ENCODE measurements at places on chromosomes 3 and 15.

- DNase-seq, result peak; percentile 24
These were observed 27.8 kb upstream of the RPL32 start for GRCh38 chr3:12869035-12869621.

- no peak for DNase-seq
These were observed 174.2 kb downstream of the FEZF2 start for GRCh38 chr3:62199126-62199525.

- no peak for DNase-seq
These were observed 13.2 kb downstream of the ABCC5 start for GRCh38 chr3:184004476-184004875.

GRCh38 chr15:31338879-31339557 is 12.4 kb downstream of the KLF13 start:
- DNase-seq, result no peak

- DNase-seq, result no peak
These were observed 11.3 kb upstream of the STRA6 start for GRCh38 chr15:74213858-74214284.

DNA sequence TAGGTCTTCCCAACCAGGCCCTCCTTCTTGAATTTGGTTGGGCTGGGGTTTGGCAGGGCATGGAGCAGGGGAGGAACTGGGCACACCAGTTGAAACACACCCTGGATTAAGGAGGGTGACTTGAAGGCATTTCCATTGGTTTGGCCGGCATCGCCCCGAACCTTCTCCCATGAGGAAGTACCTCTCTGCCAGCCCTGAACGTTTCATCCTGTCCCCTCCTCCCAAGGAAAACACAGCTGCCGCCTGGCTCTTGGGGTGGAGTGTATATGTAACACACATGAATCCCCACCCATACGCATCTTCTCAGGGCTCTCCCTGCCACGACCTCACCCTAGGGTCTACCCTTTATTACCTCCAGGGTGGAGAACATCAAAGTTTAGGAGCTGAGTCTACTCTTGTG is 14.6 kb downstream of the UBAP1L start:
- DNase-seq, result no peak

DNA sequence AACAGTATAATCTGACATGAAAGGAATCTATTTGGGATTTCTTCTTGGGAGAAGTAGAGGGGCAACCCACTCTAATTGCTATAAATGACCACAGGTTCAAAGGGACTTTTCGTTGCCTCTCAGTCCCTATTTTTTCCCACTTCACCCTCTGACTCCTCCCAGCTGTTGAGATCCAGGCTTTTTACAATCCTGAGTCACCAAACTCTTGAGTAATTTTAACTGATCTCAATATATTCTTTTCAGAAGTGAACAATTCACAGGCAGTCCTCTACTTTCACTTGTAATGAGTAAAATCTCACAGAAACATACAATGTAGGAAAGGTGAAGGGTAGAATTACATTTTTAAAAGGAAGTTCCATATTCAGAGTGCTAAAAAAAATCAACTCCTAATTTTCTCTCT is 44.6 kb downstream of the EIF4E3 start:
- DNase-seq, result no peak

- DNase-seq, result no peak
These were observed 280.3 kb downstream of the XXYLT1 start for GRCh38 chr3:194990454-194991337.

DNA sequence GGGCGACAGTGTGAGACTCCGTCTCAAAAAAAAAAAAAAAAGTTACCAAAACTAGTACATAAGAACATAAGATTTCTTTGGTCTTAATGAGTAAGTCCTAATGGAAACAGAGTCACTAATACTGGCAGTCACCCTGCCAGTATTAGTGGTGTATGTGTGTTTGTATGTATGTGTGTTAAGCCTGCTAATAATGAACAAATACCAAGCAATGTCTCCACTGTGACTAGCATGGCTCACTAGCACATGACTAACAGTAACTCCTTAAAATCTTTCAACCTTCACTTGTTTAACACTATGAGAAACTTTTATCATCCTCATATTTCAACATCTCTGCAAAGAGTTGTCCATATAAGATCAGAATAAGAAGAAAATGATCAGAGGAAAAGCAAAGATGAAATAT is 231.0 kb upstream of the ATP11B start:
- no peak for DNase-seq

DNA sequence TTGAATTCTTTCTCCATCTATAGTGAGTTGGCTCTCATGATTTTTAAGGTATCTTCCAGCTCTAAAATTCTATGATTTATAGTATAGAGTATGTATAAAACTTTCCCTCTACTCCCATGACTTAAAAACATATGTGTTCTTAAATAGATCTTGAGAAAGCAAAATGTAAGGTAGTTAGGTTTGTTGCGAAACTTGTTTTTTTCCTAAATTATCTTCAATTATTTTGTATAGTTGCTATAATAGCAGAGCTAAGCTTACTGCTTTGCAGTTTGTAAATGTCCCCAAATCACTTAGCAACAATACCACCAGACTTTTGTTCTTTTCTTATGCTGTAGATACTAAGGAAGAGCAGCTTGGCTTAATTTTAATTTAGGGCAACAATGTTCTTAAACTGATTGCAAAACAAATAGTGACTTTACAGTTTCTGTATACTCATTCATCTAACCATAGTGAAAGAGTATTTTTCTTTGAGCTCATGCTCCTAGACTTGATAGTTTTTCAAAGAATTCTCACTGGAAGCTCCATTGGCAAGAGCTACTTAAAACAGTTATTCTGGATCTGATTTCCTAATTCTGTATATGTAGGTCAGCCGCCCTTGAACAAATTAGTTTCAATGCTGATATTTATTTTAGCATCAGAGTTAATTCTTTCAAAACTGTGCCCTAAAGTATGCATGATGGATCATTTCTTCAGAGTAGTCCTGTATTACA is 61.2 kb downstream of the LYSMD4 start:
- no peak for DNase-seq

- DNase-seq, result no peak
These were observed 74.7 kb upstream of the MB21D2 start for GRCh38 chr3:192992361-192992760.

- no peak for DNase-seq
These were observed 541.2 kb downstream of the RBMS3 start for GRCh38 chr3:29822071-29822470.

- no peak for DNase-seq
These were observed 298.9 kb upstream of the NR2F2 start for GRCh38 chr15:96031426-96032110.

GRCh38 chr3:151635905-151636304 is 97.8 kb upstream of the AADACL2 start:
- DNase-seq, result no peak

- DNase-seq, result no peak
These were observed 793 bp downstream of the SLC30A4 start for GRCh38 chr15:45521596-45522327.

DNA sequence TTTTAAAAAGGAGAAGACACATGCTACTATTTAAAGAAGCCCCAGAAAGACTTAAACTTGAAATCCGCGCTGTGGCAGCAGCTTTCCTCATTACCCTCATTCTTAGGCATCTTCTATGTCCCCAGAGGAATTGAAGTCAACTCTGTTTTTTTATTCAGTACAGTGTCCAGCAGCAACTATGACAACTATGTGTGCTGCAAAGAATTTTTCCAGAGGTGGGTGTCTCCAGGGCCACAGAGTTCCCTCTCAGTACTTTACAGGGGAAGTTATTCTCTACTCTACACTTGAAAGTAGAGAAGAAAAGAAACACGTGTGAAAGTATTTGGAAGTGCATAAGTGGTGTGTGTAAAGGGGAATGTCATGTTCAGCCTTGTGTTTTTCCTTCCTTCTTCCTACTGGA is 32.0 kb downstream of the GATM start:
- DNase-seq, result no peak

GRCh38 chr3:79517766-79518413 is 249.9 kb downstream of the ROBO1 start:
- DNase-seq, result no peak

GRCh38 chr15:66881173-66881905 is 179.3 kb downstream of the SMAD6 start:
- no peak for DNase-seq

DNA sequence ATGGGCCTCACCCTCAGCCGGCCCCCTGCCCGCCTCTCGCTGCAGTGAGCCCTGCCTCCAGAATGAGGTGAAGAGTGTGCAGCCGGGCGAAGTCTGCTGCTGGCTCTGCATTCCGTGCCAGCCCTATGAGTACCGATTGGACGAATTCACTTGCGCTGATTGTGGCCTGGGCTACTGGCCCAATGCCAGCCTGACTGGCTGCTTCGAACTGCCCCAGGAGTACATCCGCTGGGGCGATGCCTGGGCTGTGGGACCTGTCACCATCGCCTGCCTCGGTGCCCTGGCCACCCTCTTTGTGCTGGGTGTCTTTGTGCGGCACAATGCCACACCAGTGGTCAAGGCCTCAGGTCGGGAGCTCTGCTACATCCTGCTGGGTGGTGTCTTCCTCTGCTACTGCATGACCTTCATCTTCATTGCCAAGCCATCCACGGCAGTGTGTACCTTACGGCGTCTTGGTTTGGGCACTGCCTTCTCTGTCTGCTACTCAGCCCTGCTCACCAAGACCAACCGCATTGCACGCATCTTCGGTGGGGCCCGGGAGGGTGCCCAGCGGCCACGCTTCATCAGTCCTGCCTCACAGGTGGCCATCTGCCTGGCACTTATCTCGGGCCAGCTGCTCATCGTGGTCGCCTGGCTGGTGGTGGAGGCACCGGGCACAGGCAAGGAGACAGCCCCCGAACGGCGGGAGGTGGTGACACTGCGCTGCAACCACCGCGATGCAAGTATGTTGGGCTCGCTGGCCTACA is 8.5 kb downstream of the GRM2 start:
- DNase-seq, result no peak

GRCh38 chr3:100044369-100044768 is 69.9 kb downstream of the FILIP1L start:
- DNase-seq, result no peak

DNA sequence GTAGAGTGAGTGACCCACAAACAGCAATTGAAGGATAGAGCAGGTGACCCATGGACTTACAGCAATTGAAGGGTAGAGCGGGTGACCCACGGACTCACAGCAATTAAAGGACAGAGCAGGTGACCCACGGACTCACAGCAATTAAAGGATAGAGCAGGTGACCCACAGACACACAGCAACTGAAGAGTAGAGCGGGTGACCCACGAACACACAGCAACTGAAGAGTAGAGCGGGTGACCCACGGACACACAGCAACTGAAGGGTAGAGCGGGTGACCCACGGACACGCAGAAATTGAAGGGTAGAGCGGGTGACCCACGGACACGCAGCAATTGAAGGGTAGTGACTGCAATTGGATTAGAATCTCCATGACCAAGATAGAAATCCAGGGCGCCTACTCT is 9.8 kb upstream of the TNK2 start:
- DNase-seq, result no peak

DNA sequence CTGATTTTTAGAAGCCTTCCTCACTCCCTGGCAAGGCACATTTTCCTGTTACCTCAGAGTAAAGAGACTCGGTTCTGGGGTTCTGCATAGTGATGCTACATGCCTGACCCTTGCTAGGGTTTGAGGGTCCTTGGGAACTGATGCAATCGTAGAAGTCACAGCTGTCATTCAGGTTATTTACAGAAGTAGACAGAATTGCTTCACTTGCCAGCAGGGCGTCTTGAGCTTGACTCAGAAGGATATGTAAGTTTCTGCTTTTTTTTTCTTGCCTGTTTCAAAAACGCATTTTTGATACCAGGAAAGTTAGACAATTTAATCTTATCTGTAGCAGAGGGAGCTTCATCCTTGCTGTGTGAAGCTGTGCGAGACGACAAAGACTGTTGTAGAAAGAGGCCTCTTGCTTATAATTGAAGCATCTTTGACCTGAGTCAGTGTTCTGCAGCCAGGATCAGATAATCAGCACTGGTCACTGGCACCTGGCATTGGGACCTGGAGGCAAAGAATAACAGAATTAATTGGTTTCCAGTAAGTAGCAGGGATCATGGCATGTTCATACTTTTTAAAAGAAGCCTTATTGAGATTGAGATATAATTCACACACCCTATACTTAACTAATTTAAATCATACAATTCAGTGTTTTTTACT is 24.8 kb downstream of the CACNA1D start:
- no peak for DNase-seq

DNA sequence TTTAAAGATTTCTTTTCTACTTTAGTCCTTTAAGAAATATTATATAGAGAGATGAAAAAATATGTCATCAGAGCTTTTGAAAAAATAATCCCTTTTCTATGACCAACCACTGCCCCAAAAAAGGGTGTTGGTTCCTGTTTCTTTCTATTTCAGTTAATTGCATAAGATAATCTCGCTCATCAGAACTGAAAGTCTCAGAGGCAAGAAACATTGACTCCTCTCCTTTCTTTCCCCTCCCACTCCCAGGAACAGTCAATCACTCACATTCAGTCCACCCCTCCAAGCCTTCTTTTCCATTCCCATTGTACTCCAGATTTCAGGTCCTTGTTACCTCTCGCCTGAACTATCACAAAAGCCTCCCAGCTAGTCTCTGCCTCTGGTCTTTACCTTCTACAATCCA is 153.7 kb upstream of the ABI3BP start:
- DNase-seq, result no peak

DNA sequence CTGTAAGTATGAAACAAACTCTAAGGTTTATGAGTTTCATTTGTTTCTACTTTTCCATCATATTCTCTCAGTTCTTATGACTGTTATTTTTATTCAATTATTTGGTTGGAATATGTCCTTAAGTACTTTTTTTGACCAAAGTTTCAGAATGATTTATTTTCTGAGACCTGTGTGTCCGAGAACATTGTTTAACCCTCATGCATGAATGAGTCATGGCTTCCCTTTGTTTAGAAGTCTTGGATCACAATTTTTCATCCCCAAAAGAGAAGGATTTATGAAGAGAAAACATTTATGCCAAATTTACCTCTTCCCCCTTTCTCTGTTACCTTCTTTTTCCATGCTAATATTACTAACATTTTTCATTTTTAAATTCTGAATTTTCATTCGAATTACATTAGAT is 518.0 kb upstream of the NR2F2 start:
- DNase-seq, result no peak

GRCh38 chr3:5035692-5036391 is 56.6 kb downstream of the BHLHE40 start:
- DNase-seq, result no peak

GRCh38 chr15:30984118-30984517 is 7.3 kb downstream of the MTMR10 start:
- no peak for DNase-seq

DNA sequence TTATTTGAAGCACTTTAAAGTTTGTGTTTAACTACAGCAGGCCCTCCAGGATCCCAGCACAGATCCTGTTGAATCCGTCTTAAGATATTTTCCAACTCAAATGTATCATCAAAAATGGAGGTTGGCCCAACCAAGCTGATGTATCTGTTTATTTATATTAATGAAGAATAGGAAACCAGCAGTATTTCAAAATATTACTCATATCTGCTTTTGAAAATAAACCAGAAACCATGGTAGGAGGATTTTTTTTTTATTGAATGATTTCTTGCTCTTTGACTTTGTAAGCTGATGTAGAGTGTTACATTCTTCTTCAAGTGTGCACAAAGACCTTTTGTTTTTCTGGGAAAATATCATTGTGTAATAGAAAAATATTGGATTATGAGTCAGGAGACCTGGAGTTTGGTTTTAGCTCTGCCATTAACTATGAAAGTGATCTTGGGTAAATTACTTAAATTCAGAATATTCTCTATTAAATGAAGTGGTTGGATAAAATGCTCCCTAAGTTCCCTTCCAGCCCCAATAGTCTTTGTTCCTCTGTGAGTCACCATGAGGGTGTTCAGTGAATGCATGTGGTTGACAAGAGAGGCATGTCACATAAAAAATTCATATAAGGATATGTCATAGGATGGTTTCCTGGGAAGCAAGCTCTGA is 221.3 kb upstream of the GAP43 start:
- DNase-seq, result no peak

- no peak for DNase-seq
These were observed 210.1 kb downstream of the MECOM start for GRCh38 chr3:169453256-169454059.

GRCh38 chr3:121703973-121704372 is 43.3 kb upstream of the HCLS1 start:
- DNase-seq, result no peak

Measured in stimulated activated CD4-positive, alpha-beta T cell treated with anti-CD3 and anti-CD28 coated beads, Interleukin-15, amount 100 ng/mL, for 48 hours (primary cell).